GOT3 (cell line): ENCODE measurements at places on chromosomes 3 and 15.

- DNase-seq, result no peak
Observed at GRCh38 chr3:197490098-197491058, 65.4 kb downstream of the BDH1 start.

DNA sequence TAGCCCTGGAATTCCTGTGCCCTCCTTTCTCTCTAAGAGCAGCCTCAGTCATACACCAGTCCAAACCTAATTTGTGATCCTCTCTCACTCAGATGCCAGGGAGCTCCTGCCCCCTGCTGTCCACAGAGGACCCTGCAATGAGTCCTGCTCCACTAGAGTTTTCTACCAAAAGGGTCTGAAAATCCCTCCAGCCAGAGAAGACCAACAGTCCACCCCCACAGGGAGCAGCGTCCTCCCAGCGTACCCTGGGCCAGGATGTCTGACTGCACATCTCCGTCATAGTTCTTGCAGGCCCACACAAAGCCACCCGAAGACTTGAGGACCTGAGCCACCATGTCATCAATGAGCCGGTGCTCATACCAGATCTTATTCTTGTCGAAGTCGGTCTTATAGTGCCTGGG lies 15.4 kb downstream of the IDH2 start:
- DNase-seq, result no peak

- no peak for DNase-seq
Observed at GRCh38 chr3:101665851-101666250, 11.1 kb downstream of the ZBTB11 start.

DNA sequence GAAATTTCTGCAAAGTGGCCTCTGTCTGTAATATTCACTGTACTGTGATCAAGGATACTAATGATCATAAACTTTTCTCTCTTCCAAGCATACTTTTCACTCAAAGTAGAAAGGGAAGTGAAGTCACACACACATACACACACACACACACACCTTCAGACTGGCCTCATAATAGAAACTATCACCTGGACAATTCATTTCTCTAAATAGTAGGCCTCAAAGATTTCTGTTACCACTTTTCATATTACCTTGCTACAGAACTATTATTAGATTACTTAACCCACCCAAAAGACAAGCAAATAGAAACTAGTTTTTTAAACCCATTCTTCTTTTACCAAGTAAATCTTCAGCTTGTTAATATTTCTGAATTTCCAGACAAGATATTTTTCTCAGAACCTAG lies 12.2 kb downstream of the CPB1 start:
- DNase-seq, result no peak

DNA sequence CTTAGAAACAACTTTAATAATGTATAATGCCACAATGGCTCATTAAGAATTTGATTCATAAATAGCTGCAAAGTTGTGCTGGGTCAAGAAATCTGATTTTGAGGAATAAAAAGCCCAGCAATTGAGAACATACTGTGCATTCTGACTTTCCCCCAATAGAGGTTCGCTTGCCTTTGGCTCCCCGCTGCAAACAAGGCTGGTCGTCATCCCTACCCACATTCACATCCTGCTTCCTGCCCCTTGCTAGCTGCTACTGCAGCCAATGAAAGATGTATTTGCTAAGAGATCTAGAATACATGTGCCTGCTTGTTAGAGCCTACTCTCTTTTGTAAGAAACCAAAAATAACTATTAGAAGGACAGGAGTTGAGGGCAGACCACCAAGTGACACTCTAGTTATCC lies 51.8 kb upstream of the GUCA1C start:
- DNase-seq, result no peak

DNA sequence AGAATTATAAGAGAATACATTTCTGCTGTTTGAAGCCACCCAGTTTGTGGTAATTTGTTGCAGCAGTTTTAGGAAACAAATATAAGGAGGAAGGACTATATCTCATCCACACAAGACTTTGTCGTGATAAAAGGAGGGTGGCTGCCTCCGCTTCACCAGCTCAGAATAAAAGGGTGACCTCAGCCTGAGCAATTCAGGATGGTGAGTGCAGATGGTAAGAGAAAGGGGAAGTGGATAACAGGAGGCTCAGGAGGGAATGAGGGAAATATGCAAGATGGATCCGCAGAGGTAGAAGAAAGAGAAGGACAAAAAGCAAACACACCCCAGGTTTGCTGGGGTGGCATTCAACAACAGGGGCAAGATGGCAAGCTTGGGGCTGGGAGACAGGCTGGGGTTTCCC lies 108.1 kb upstream of the TNFAIP8L3 start:
- no peak for DNase-seq

DNA sequence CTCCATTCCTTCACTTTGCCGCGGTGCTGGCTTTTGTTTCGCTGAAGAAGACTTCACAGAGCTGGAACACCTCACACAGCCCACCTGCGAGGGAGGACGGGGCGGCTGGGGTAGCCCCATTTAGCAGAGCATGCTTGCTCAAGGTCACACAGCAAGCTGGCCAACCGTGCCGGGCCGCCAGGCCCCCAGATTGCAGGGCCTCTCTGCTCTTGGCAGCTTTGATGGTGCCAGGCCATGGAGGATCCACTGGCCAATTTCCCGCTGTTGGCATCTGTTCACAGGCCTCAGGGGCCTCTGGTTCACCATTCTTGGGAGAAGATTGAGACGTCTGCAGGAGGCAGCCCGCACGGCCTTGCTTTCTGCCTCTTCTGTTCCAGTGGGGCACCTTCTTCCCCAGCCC lies 77.9 kb upstream of the LINGO1 start:
- no peak for DNase-seq

- DNase-seq, result no peak
Observed at GRCh38 chr3:171871392-171872274, 28.5 kb downstream of the TMEM212 start.

DNA sequence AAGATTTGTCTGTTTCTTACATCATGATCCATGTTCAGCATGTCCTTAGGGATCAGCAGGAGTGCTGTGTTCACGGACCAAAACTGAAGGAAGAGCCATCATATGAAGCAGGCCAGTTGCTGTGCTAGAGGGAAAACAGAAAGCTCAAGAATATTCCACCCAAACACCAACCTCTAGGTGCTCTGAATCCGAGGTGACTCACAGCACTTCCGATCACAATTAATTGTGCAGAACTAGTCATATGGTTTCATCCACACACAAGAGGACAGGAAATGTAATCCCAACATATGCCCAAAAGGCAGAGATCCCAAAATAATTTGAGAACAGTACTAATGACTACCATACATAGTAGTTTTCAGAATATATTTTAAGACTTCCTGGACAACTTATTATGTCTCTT lies 257.9 kb upstream of the KCNH8 start:
- no peak for DNase-seq

DNA sequence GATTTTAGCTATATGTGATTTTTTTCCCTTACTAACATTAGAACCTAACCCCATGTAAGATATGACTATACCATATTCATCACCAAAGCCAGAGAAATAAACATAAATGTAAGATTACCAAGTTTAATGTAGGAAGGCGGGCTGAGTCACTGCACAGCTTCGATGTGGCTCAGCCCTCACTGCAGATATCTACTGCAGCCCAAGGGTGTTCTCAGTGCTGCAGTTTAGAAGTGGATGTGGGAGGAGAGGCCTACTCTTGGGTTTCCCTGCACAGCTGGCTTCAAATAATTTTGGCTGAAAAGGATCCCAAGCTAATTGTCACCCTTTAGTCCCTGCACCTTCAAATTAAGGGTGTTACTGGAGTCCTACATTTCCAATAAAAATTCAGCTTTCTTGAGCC lies 9.3 kb downstream of the ARPP19 start:
- DNase-seq, result no peak

- DNase-seq, result no peak
Observed at GRCh38 chr3:134033315-134033996, 3.7 kb upstream of the SLCO2A1 start.

DNA sequence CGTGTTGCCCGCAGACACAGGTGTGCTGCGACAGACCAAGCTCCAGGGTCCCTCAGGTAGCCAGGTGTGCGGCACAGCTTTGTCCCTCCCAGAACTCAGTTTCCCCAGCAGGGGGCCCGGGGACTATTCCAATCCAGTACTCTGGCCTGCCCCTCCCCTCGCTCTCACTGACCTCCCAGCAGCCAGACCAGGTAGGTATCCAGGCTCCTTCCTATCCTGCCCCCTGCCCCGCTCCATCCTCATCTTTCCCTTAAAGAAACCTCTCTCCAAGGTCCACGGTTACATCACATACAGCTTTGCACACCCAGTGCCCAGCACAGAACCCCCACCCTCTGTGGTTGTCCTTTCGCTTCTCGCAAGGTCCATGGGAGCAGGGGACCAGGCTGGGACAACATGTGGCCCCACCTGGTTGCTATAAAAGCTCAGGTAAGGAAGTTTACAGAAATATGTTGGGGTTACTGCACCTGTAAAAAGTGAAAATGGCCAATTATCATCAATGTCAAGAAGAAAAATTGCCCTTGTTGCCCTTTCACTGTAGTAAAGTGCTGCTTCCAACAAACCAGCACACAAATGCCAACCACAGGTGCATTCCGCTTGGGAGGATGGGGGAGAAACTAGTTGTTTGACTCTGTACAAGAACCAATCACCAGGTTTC lies 7.3 kb upstream of the CYP11A1 start:
- no peak for DNase-seq

DNA sequence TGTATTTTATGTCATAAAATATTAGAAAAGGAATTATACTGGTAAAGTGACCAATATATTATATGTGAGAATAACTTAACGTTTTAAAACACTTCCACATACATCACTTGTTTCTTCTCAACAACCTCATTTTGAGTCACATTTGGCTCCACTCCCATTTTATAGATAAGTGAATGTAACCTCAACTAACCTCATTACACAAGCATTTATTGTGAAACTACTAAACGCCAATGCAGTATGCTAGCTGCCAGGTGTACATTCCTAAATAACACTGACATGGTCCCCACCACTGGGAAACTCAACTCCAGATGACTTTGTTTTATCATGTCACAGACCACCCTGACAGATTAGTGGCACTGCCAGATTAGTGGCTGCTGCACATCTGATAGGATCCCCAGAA lies 249.7 kb upstream of the CNTN4 start:
- DNase-seq, result no peak

GRCh38 chr3:89289574-89290190 lies 182.3 kb downstream of the EPHA3 start:
- DNase-seq, result no peak

- DNase-seq, result no peak
Observed at GRCh38 chr3:101677436-101678286, 729 bp upstream of the ZBTB11 start.

GRCh38 chr3:32083702-32084270 lies 22.6 kb upstream of the GPD1L start:
- no peak for DNase-seq

- no peak for DNase-seq
Observed at GRCh38 chr3:133377396-133377795, 22.5 kb upstream of the BFSP2 start.

- no peak for DNase-seq
Observed at GRCh38 chr3:157515398-157515797, 12.2 kb upstream of the VEPH1 start.
